ENCODE measurements at places on chromosomes 7 and 10.

DNA sequence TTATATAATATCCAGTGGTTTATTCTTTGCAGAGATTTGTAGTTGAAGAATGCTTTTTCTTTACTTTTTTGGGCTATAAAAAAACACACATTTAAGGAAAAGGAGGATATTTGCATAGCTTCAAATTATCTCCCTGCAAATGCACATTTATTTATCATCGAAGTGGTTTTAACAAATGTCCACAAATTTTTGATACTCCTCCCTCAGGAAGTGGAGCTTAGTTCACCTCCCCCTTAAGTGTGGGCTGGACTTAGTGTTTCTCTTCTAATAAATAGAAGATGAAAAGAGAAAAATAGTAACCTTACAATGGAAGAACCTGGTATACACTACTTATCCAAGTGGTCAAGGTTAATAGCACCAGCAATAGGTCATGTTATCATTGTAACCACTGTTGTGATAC is 537.6 kb downstream of the ARL4A start:
- no peak for DNase-seq

DNA sequence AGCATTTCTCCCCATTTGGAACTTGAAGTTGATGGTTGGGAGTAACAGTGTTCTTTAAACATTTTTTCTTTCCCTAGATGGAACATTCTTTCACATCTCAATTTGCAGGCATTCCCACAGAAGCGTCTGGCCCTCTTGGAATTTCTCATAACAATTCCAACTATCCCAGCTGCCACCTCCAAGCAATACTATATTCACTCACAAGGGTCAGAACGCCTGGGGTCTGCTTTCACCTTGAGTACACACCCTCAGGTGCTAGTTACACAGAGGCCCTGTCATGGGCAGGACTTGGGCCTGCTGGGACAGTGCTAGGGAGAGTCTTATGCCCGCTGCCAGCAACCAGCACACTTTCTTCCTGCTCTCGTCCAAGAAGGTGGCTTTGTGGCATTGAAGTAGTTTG is 136.5 kb downstream of the JCAD start:
- peak; percentile 44 for DNase-seq

GRCh38 chr10:48194830-48195229 is 79.7 kb downstream of the FRMPD2 start:
- no peak for DNase-seq

DNA sequence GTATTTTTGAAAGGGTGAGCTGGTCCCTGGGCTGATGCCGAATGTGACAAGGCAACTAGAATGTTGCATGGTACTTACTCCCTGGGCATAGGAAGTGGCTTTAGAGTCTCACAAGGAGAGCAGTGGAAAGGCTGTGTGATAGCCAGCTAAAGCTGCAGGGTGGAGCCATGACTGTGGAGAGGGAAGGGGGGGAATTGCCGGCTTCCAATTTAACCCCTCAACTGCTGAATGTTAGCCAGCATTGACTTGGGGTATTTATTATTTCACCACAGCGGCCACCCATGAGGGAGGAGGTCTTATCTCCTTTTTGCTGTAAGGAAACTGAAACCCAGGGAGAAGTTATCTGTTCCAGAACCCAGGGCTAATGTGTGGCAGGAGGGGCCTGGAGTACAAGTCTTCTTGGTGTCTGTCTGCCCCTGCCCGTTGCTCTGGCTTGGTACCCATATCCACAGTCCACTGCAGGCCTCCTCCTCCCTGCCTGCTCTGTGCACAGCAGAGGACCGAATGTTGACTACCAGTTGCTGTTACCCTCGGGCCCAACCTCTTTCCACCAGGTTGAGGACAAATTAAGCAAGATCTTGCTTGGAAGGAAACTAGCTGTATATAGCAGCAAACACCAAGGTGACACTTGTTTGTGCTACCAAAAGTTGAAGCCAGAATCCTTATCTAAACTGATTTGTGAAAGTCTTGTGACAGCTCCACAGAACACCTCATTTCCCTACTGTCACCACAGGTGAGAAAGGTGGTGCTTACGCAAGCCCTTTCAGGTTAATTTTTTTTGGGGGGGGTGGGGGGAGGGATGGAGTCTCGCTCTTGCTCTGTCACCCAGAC is 37.6 kb downstream of the WBP1L start:
- DNase-seq = no peak

DNA sequence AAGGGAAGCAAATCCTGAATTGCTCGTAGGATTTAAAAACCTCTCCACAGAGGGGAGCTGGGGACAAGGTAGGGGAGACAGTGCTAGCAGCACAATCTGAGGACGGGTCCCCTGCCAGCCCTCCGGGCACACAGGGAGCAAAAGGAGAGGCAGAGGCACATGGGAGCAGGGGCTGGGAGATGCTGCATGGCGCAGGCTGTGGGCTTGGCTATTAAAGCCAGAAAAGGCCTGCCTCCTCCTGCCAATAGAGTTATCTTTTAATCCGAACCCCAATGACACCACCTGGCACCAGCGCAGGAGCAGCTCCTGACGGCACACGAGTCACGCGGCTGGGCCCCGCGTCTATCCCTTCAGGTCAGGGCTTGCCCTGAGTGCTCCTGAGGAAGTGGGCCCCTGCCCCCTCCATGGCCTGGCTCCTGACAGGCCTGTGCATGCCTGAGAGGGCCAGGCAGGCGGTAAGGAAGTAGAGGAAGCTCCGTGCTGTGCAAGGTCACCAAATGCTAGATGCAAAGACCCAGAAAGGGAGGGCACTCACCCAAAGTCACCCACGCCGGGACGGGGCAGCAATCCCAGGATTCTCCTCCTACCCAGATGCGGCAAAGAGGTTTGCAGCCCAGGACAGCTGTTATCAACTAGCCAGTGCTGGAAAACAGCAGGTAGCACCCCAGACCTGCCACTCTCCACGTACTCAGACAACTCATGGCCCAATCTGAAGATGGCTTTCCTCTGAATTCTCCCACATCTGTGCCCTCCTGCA is 28.1 kb downstream of the DLG5 start:
- DNase-seq = no peak

DNA sequence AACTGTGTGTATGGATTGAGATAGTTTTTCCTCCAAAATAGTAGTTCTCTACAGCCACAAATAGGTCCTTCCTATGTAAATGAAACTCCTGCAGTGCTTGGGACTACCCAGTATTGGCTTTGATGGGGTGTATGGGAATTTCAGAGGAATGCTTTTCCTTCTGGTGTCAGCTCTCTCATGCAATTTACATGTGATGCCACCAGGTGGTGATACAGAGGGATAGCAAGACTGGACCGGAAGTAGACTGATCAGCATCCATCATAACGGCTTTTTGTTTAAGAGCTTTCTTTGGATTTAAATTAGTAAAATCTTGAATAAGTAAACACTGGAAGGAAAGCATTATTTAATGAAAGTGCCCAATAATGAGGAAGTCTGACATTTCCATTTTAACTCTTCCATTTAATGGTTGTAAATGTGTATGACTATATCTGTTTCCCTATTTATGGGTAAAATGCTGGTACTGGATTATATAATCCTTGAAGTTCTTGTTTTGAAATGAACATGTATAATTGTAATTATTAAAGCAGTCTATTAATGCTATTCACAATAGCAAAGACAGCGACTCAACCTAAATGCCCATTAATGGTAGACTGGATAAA is 22.7 kb downstream of the DYNC1I1 start:
- peak; percentile 5 for DNase-seq

DNA sequence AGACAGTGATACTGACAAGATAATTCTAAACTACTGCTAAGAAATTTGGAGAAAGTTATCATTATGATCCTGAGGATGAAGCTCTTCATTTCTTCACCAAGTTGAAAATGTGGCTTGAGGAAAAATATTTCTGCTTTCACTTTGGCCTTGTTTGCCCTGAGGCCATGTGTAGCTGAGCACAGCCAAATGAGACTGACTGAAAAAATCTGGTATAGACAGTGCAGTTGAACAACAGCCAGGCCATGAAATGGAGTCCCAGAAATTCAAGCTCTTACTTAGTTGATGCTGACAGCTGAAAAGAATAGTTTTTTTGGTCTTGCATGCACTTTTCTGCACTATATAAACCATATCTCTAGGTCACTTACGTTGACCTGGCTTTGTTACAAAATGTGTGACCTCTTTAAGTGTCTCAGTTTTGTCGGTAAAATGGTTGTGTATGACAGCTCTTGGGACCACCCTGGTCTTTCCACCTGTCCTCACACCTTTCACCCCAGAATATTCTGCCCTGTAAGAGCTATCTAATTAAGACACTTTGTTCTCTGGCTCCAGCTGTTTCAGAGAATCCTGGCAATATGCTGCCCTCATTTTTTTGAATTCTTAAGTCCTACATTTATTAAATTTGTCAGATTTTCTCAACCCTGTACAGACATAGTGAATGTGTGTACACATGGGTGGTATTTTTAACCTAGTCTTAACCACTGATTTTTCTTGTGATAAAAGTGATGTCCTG is 91.3 kb downstream of the CD36 start:
- peak; percentile 63 for DNase-seq

DNA sequence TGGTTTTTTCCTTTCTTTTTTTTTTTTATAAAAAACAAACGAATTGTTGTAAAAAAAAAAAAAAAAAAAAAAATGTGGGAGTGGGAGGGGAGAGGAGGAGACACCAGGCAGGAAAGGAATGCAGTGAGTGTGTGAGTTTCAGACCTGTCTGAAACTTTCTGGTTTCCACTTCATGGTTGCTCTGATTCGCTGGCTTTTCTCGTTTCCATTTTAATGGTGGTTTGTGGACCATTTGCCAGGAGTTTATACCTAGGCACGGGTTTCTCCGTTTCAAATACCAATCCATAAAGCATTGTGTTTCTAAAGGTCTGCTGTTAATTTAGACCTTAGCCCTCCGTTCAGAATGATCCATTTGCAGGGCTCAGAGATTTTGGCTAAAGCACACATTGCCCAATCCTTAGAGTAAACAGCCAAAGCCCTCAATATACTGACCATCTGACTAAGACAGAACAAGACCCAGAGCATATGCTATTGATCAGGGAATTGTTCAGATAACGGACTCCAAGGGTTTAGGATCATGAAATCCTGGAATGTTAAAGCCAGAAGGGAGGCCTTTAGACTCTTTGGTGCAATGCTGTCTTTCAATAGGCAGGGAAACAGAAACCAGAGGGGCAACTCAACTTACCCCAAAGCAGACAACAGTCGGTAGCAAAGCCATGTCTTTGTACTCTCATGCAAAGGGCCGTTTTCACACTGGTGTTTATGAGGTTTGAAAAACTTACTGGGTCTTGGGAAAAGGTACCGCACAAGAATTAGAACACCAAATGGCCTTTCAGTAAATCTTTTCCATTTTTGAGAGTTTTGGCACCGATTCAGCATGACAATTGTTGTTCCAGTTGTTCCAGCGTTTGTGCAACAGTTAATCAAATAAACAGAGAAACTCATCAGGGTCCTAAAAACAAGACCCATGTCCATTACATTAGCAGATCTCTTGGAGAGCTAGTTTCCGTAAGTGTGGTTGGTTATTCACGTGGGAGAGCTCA is 94.3 kb upstream of the AGBL3 start:
- DNase-seq = peak; percentile 71

GRCh38 chr10:122393288-122393687 is 18.8 kb downstream of the PLEKHA1 start:
- no peak for DNase-seq

- no peak for DNase-seq
Measured at GRCh38 chr10:95394161-95394880, 103.5 kb upstream of the PDLIM1 start.

GRCh38 chr10:27464993-27465392 is 39.1 kb upstream of the RAB18 start:
- no peak for DNase-seq

- peak; percentile 65 for DNase-seq
Measured at GRCh38 chr7:13946181-13946580, 43.3 kb downstream of the ETV1 start.

- no peak for DNase-seq
Measured at GRCh38 chr10:31397852-31398251, 78.8 kb downstream of the ZEB1 start.

GRCh38 chr10:77915319-77916105 is 11.0 kb downstream of the DLG5 start:
- peak; percentile 54 for DNase-seq

DNA sequence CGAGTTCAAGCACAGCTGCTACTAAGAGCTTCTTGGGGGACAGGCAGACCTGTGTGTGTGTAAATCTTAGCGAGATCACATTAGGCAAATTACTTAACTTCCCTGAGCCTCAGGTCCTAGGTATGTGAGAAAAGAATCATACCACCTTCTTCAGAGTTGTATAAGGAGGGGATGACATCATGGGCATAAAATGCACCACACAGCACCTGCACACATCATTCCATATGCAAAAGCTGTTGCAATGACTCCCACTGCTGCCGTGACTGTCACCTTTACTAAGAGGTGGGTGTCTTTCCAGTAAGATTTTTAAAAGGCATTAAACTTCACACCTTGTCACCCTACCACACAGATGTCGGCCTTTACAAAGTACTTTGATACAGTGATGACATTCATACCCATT is 146.0 kb downstream of the FANK1 start:
- no peak for DNase-seq

GRCh38 chr7:78780560-78780959 is 672.9 kb downstream of the MAGI2 start:
- no peak for DNase-seq

DNA sequence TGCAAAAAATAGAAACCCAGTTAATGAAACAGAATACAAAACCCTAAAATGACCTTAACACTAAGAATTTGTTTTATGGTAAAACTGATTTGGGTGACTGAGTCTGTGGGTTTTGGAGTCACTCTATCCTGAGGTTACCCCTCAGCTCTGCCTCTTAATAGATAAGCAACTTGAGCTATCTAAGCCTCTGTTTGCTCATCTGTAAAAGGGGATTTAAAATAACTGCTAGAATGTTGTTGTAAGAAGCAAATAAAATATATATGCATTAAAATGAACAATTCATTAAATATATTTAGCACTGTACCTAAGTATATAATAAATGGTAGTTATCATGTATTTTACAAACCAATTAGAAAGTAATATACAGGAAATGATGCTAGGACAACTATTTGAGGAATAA is 115.4 kb downstream of the CABCOCO1 start:
- DNase-seq = no peak

DNA sequence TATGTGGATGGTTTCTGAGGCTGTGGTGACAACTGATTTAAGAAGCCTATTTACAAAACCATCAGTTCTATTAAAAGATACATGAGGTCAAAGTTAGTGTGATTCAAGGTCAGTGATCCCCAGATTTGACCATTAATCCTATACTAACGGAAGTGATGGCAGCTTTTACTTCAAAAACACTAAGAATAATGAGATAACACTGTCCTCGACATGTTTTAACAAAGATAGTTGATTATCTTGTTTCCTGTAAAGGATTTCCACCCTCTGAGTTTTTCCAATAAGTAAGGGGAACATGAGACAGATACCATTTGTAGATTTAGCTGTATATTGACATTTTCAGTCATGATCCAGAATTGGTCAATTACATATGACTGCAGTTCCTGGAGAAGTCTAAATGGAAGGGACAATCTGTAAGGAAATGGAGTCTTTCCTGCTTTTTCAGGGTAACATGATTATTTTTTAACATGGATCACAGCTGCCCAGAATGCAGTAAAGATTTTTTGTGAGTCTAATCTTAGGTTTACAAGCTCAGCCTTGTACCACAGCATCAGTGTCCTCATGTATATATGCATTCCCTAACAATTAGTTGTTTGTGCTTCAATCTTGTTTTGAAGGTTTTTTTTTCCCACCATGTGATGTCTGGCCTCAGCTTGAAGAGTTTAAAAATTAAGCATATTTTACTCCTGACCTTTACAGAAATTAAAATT is 188.0 kb downstream of the PPP1R9A start:
- DNase-seq = no peak
